ENCODE measurements at places on chromosomes 7 and 10.

- DNase-seq, result no peak
Observed at GRCh38 chr7:54709283-54709682, 49.7 kb downstream of the SEC61G start.

GRCh38 chr7:3065724-3066143, 22.1 kb upstream of the CARD11 start:
- no peak for DNase-seq

DNA sequence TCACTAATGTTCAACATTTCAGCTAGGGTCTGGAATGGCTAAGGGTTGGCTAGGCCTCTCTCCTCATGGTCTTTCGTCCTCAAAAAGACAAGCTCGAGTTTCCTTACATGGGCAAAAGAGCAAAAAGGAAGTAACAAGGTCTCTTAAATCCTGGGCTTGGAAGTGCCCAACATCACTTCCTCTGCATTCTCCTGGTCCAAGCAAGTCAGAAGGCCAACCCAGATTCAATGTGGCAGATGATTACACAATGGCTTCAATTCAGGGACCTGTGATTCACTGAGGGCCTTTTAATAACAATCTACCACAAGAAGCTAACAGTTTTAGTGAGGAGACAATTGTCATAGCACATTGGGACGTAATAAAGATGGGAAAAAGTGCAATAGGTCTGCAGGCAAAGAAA, 4.4 kb upstream of the NUP205 start:
- no peak for DNase-seq

DNA sequence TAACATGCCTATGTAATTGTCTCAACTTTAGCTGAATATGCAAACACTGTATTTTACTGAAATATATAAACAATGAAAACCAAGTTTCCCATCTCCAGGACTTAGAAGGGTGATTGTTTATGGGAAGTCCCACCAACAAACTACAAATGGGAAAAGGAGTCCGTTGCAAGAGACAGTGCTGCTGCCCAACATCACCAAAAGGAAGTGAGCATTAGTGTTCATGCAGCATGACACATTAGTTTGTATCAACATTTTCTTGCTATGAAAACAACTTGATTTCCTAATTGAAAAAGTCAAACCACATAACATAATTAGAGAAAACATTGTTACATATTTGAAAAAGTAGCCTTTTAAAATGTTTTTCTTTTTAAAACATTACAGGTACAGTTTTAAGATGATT, 138.5 kb downstream of the ZNF438 start:
- DNase-seq, result no peak

GRCh38 chr10:3749600-3749999, 35.4 kb downstream of the KLF6 start:
- no peak for DNase-seq

DNA sequence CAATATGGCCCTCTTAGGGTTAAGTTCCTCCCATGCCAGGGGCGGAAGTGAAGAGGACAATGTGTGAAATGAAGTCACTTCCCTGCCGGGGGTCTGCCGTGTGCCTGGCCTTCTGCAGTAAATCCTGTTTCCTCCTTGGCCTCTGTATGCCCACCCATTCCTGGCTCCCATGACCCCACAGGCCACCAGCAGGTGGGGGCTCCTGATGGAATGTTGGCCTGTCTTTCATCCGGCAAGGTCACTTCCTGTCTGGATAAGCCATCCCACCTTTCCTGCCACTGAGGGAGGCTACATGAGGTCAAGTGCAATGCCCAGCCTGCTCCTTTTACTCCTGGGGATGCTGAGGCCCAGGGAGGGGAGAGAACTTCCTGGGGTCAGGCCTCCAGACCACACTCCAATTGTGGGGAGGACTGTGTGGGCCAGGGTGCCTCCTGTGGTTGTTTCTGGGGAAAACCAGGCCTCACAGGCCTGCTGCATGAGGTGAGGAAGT, 22.3 kb downstream of the PALD1 start:
- no peak for DNase-seq

DNA sequence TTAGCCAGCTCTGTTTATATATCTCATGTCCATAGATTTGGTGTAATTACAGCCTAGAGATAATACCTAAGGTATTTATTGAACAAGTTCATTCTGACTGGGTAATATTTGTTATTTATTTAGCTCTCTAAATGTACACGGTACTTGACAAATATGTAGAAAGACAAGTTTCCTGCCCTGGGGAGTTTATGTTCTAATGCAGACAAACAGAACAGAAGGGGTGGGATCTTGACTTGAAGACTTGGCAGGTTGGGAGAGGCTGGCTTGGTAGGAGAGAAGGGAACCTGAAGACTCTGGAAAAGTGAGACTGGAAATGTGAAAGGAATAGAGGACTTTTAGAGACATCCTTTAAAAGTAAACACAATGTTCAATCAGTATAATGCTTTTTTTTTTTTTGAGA, 97.7 kb upstream of the CDK6 start:
- no peak for DNase-seq
